ENCODE measurements at places on chromosomes 5 and 9.
A peak's percentile ranks its signal among the peaks of the same experiment; 100 is the strongest.

DNA sequence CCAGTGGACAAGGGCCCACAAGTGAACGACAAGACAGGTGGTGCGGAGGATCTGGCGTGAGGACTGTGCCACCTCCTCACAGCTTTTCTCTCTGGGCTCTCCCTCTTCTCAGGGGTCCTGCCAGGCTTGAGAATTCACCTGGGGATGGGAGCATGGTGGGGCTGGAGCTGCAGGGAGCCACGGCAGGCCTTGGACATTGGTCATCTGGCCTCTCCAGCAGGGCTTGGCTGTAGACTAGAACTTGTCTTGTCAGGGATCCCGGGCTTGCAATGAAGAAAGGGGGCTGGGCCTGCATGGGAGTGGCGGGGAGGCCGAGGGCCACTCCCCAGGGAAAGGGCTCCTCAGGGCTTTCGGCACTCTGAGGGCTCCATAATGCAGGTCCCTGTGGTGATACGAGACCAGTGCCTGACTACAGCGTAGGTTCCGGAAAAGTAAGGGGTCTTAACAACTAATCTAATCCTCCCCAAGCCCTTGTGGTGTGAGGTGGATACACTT is 126.7 kb downstream of the MACROH2A1 start:
- DNase-seq = no peak

- no peak for DNase-seq
These were observed 23.7 kb upstream of the LOX start for GRCh38 chr5:122101636-122102285.

DNA sequence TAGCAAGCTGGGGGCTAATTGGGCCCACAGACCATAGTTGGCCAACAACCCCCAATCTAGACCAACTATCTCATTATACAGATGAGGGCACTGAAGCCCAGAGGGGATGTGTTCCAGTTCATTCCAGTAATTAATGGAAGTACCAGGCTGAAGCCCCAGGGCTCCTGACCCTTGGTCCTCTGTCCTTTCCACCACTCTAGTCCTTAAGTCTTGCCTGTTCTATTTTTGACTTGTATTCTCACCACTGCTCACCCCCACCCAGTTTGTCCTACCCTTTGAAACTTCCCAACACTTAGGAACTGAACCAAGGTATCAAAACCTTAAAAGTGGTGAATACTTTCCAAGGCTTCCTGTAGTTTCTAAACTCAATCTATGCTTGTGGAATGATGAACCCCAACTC is 407.4 kb downstream of the ENC1 start:
- DNase-seq = no peak

- DNase-seq = no peak
These were observed 320.1 kb downstream of the TRPM3 start for GRCh38 chr9:70801181-70801829.

- DNase-seq = peak; percentile 24
These were observed 233.2 kb downstream of the FBXL17 start for GRCh38 chr5:108148715-108149139.

DNA sequence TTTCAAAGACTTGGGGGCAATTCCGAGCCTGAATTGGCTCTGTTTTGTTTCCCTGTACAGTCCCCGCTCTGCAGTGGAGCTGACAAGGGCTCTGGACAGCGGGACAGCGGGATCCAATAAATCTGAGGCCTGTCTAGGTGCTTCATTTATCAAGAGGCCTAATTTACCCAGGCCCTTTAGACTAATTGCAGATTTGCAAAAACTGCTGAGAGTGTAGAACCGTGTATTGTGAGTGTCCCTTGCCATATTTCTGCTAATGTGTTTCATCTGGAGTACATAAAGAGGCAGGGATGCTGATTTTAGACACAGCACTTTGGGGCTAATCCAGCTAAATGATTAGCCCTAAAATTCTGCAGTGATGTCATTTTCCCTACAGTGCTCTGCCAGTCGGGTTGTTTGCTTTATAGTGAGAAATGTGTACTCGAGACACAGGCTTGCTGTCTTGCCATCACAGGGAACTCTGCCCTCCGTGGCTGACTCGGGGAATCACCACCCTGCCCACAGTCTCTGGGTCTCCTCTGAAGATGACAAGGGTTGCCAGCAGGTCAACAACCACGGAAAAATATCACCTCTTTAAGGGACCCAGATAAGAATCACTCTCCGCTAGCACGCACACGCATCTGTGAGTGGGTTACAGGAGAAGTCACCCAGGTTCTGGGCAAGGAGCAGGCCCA is 592.0 kb downstream of the BNC2 start:
- DNase-seq = peak; percentile 16

- DNase-seq = no peak
These were observed 11.1 kb downstream of the DIPK1B start for GRCh38 chr9:136723362-136723976.

GRCh38 chr5:127595484-127596368 is 53.2 kb upstream of the CTXN3 start:
- no peak for DNase-seq

- DNase-seq = no peak
These were observed 9.2 kb upstream of the TERT start for GRCh38 chr5:1304033-1304432.

- DNase-seq = no peak
These were observed 81.9 kb upstream of the ADAMTS2 start for GRCh38 chr5:179427032-179427675.

GRCh38 chr9:5408596-5408995 is 29.1 kb downstream of the PLGRKT start:
- DNase-seq = no peak

DNA sequence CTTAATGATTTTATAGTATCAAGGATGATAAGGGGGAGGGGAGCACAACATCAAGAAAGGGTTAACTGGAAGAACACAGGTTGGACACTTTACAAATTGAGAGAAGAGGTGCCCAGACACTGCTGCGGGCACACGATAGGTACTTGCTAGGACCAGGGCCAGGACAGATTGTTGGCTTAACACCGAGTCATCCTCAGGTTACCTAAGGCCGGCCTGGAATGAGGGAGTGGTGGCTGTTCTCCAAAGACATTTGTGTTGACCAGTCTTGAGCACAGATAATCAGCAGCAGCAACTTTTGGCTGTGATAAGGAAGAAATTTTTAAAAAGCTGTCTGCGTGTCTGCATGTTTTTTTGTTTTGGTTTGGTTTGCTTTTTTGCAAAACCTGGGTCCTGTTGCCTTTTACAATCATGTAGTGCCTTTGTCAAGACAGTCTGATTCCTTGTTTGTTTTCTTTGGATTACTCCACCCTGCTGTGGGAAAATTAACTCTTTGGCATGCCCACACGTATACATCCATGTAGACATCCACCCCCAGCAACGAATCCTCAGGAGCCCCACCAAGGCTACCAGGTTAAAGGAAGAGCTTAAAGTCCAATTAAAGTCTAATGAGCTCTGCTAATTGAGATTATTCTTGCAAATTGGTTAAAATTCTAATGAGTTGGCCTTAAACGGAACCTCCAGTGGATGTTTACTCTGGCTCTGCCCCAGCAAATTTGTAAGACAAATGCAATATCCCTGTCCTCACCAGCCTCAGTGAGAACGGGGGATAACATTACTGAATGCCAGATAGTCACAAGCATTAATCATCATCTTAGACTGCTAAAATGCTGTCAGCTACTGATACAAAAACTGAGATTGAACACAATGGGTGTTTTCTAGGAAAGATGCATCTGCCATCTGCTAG is 382.3 kb downstream of the ACTL7B start:
- DNase-seq = peak; percentile 54

- DNase-seq = no peak
These were observed 5.4 kb downstream of the EGFL7 start for GRCh38 chr9:136667940-136668760.
